ENCODE measurements at places on chromosomes 5 and 9. TPM values are rescaled to one million over a fixed set of nuclear protein-coding genes. Genes with fewer than 3 reads are reported as not detected.
A peak's percentile ranks its signal among the peaks of the same experiment; 100 is the strongest.

CDKN2B-AS1 gene
- total RNA-seq = 0.36 TPM

GRCh38 chr5:168654211-168654721 is 75.1 kb upstream of the PANK3 start:
- H3K27ac ChIP-seq = no peak overlapping the region
- DNase-seq = no peak
- H3K4me1 ChIP-seq = peaks cover 15% of the 10 kb centered on the region
- H3K4me3 ChIP-seq = no peak overlapping the region
- H3K27me3 ChIP-seq = no peaks in the 10 kb centered on the region

DNA sequence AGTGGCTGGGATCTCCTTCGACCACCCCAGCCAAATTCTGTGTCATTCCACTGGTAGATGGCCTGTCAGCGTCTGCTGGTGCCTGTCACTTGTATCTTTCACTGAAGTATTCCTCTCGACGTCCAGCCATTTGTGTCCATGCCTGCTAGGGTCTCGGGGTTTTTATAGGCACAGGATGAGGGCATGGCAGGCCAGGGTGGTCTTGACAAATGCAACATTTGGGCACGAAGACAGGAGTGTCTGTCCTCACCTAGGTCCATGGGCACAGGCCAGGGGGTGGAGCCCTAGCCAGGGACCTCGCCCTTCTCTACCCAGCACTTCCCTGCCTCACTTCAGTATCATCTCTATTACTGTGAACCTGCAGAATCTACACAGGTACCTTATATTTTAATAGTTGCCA is 2223.9 kb upstream of the ACO1 start:
- H3K27me3 ChIP-seq = peaks cover 2% of the 10 kb centered on the region
- H3K4me3 ChIP-seq = no peak overlapping the region
- DNase-seq = no peak

DNA sequence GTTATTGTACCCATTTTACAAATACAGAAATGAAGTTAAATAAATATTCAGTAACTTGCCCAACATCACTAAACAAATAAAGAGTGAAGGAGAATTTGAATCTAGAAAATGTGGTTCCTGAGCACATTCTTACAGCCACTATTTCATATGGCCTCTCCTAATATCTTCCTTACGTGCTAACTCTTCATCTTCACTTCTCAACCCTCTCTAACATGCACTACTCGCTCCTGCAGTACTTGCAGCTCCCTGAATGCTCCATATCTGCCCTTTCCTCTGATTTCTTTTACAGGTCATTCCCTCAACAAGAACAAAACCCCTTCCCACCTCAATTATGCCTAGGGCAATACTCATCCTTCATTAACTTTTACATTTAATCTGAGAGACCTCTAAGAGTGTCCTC is 711.5 kb downstream of the CETN3 start:
- no peak overlapping the region for H3K27ac ChIP-seq
- no peaks in the 10 kb centered on the region for H3K27me3 ChIP-seq
- peaks cover 3% of the 10 kb centered on the region for H3K4me1 ChIP-seq

DNA sequence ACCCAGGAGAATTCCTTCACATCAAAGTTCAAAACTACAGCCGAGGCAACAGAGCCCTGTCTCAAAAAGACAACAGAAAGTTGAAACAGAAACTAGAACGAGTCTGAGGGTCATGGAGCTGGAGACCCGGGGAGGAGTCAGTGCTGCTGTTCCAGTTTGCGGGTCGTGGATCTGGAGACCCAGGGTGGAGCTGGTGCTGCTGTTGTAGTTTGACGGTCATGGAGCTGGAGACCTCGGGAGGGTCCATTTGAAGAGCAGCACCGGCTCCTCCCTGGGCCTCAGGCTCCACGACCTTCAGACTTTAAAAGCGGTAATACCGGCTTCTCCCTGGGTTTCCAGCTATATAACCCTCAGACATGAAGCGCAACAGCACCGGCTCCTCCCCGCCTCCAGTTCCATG is 13.0 kb upstream of the LCN15 start:
- no peak overlapping the region for H3K4me3 ChIP-seq
- peaks cover 2% of the 10 kb centered on the region for H3K4me1 ChIP-seq
- H3K27ac ChIP-seq = no peak overlapping the region
- H3K36me3 ChIP-seq = peaks cover 9% of the 10 kb centered on the region
- H3K27me3 ChIP-seq = peaks cover 20% of the 10 kb centered on the region

- DNase-seq = peak; percentile 77
- no peak overlapping the region for H3K4me3 ChIP-seq
- no peaks in the 10 kb centered on the region for H3K4me1 ChIP-seq
Observed at GRCh38 chr5:127313847-127314473, 23.4 kb downstream of the MEGF10 start.

DNA sequence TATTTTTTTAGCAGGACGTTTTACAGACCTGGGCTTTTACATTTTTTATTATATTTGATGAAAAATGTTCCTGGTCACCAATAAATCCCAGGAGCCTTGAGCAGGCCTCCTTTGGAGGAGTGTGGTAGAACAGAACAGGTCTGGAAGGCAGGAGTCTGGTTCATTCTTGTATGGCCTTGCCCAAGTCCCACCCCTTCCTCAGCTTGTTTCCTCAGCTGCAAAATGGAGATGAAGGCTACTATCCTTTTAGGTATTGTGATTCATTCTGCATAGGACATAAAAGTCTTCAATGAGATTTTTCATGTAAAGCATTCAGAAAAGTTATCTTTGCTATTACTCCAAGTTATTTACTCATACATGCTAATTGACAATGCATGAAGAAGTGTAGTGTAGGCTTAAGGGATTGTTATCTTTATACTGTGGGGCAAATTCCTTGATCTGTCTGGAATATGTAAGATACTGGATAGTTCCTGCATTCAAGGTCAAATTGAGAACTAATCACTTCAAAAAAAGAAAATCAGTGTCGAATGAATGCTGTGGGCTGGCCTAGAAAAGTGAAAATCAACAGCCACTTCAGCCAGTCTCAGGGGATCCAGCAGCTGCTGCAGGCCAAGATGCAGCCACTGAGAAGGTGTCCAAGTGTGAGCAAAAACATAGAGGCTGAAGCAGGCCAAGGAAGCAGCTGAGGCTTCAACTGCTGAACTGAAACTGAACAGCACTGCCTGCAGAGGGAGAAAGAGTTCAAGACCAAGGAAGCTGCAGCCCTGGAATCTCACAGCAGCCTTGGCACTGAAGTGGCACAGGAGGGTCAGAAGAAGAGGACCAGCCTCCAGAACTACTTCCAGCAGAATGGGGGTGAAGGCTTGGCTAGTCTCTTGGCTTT is 15.5 kb upstream of the SLC36A3 start:
- no peak overlapping the region for H3K4me3 ChIP-seq
- peaks cover 2% of the 10 kb centered on the region for H3K27me3 ChIP-seq
- peak; percentile 6 for DNase-seq
- no peaks in the 10 kb centered on the region for H3K36me3 ChIP-seq

GRCh38 chr9:85009251-85009650 is 339.7 kb downstream of the NTRK2 start:
- H3K4me1 ChIP-seq = no peaks in the 10 kb centered on the region
- no peaks in the 10 kb centered on the region for H3K27me3 ChIP-seq
- H3K27ac ChIP-seq = no peak overlapping the region
- DNase-seq = no peak
- H3K4me3 ChIP-seq = no peak overlapping the region
